ENCODE measurements at places on chromosomes 6 and 20. TPM values are rescaled to one million over a fixed set of nuclear protein-coding genes. Genes with fewer than 3 reads are reported as not detected.

- DNase-seq, result no peak
These were observed 249.3 kb downstream of the PRKN start for GRCh38 chr6:162478192-162478671.

DNA sequence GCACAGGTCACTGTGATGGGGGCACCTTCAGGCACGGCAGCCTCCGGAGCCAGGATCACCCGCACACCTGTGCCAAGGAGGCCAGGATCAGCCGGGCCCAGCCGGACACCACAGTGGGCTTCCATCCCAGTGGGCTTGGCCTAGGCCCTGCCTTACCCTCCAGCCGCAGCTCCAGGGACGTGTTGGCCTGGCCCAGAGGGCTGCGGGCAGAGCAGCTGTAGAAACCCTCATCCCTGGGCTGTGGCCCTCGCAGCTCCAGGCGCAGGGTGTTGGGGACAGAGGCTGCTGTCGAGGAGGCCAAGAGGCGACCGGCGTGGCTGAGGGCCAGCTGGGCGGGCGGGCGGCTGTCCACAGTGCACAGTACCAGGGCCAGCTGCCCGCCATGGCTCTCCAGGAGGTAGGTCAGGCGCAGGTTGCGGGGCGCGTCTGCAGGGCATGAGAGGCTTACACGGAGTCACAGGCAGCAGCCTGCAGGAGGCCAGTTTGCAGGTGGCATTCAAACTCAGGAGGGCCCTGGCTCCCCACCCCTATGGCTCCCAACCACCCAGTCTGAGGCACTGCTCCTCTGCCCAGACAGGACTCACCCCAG, 11.0 kb upstream of the ADAM33 start:
- DNase-seq, result no peak

GRCh38 chr20:45299786-45300185, 6.9 kb upstream of the RBPJL start:
- DNase-seq, result no peak

NRSN1 gene
- not detected for total RNA-seq

SLC22A23 gene
- total RNA-seq, result 17.1 TPM

Measured in progenitor cell of endocrine pancreas (in vitro differentiated cells).